ENCODE measurements at places on chromosomes 4 and X.

- DNase-seq: no peak
Observed at GRCh38 chr4:109999585-109999912, 86.9 kb downstream of the EGF start.

DNA sequence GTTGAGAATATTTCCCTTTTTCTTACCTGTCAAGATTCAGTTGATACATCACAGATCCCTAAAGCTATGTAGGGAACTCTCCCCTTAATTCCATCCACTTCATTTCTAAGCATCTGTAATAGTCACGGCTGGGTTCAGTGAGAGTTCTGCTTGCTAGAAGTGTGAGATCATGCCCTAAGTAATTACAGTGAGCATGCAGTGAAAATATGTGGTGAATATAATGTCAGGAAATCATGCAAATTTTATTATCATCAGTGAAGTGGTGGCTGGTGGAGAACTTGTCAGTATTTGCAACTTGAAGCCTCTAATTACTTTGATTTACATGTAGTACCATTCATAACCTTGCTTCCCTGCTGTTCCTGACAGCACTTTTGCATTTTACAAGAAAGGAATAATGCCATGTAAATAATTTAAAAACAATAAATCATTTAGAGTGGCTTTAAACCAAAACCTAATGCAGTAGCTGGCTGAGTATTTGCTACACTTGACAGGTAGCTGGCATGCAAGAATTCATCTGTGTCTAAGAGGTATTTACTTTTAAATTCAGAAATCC is 28.3 kb upstream of the CFAP299 start:
- DNase-seq: no peak

DNA sequence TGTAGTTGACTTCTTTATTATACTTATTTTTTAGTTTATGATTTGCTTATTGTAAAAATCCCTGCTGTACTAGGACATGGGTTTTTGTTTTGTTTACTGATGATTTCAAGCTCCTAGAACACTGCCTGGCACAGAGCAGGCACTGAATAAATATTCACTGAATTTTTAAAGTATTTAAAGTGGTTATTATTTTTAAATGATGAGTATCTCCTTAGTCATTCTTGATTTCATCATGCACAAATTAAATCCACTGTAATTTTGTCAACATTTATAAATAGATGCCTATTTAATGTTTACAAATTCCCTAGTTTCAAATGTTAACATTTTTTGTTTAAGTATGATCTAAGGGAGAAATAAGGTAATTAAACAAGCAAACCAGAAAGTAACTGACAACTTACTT is 367.9 kb upstream of the SLIT2 start:
- DNase-seq: no peak

DNA sequence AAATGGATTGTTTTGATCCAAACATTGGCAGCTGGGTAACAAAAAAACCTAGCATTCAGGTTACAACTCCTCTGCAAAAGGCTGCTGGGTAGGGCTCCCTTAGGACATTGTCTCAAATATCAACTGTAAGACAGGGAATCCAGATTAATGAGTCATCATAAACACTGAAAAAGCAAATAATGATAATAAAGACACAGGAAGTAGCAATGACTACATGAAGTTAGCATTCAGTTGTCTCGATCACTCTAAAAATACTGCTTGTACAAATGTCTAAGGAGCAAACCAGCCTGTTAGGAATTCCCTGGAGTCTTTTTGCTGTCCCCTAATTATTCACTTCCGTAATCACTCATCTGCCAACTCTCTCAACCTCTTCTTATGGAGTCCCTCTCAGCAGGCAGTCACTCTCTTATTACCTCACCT is 259.2 kb downstream of the GPC3 start:
- DNase-seq: no peak

GRCh38 chr4:31896349-31896748 is 1176.2 kb downstream of the PCDH7 start:
- DNase-seq: no peak

All from stimulated activated CD4-positive, alpha-beta T cell treated with anti-CD3 and anti-CD28 coated beads, Interleukin-4, amount 100 ng/mL, for 1 hour (primary cell).